Activated CD4-positive, CD25-positive, alpha-beta regulatory T cell treated with anti-CD3 and anti-CD28 coated beads, Interleukin-2, amount 50 U/mL, for 72 hours (primary cell): ENCODE measurements at places on chromosomes 7 and 10.

GRCh38 chr7:127683776-127684681, 32.0 kb downstream of the SND1 start:
- DNase-seq = no peak

DNA sequence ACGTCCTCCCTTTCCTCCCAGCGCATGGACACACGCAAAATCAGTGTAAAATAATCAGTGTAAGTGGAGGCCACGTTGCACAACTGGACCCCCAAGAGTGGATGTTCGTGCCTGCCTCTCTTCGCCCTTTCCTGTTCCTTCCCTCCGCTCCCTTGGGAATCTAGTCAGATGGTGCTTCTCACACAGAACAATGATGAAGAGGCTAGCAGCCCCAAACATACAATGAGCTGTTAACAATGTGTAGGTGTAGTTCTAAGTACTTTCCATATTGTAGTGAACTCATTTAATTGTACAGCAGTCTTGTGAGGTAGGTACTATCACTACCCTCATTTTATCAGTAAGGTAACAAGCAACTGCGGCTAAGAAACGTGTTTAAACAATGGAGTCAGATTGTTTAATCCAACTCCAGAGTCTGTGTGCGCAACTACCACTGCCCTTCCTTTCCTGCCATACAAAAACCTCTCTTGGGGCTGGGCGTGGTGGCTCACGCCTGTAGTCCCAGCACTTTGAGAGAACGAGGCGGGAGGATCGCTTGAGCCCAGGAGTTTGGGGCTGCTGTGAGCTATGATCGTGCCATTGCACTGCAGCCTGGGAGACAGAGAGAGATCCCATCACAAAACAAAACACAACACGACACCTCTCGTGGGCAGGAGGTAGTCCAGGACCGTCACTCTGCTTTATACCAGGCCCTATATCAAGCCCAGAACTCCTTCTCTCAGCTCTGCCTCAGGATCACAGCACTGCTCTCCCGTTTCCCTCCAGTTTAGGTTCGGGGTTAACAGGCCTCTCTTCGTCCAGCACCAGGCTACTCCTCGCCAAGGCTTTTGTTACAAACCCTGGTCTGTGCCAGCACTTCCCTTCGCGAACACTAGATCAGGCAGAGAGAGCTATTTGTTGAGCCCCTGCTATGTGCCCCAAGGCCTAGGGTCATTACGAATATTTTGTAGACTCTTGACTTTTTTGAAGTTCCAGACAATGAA, 1.1 kb downstream of the FKBP9 start:
- no peak for DNase-seq

DNA sequence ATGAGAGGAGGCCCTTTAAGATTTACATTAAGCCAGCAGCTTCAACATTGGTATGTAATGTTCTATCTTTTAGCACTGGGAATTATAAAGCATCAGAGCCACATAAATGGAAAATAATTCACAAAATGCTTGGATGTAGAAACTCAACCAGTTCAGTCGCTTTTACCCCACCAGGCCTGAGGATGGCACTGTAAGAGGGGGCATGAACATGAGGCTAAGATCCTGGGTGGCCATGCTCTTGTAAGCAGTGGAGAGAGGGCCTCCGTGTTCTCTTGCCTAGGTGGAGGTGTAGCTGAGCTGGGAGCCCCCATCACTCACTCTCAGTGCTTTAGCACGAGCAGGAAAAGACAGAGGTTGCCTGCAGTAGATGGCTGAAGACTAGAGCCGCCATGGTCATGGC, 238.8 kb downstream of the FANK1 start:
- no peak for DNase-seq

GRCh38 chr10:121590772-121591171, 7.5 kb downstream of the FGFR2 start:
- no peak for DNase-seq

DNA sequence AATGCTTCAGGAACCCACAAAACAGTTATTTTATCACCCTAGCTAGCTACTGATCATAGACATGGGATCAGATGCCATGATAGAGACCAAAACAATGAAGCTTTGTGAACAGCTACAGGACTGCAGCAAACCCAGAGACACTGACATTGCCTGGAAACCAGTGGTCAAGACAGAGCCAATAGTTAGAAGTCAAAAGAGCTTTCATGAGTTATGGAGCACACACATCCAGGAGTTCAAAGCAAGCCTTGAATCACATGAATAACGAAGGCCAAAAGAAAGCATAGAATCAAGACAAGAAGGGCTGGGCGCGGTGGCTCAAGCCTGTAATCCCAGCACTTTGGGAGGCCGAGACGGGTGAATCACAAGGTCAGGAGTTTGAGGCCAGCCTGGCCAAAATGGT, 34.5 kb upstream of the GSAP start:
- no peak for DNase-seq

GRCh38 chr7:38830826-38831225, 78.2 kb downstream of the VPS41 start:
- no peak for DNase-seq

DNA sequence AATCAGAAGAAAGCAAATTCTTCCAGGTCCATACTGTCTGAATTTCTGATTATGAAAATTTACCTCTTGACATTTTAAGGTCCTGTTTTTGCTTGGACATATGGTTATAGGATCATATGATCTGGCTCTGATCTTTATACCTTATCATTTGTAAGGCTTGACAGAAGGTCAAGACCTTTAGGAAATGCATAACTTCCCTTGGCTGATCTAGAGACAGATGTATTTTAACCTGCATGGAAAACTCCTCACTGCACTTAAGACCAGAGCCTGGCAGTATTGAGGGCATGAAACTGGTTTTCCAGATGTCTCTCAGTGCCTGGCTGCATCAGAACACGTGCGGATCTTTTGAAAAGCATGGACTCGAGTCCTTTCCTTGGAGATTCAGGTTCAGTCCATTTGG, 55.9 kb downstream of the TRRAP start:
- no peak for DNase-seq

- DNase-seq = peak; percentile 25
Observed at GRCh38 chr10:132361581-132362101, 29.6 kb downstream of the LRRC27 start.

DNA sequence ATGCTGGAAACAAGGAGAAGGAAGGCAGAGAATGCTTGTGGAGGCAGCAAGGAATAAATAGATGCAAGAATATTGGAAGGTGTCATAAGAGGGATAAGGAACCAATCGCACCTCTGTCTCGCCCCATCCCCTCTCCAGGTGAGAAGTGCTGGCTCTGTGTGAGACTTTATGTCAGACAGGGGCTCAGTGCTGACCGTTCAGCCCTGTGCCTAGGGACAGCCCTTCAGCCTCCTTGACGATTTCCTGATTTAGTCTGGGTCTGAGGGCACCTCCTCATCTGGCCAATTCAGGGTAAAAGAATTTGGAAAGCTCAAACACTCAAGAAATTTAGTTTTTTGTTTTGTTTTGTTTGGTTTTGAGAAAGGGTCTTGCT, 54.9 kb downstream of the FAM241B start:
- DNase-seq = no peak

DNA sequence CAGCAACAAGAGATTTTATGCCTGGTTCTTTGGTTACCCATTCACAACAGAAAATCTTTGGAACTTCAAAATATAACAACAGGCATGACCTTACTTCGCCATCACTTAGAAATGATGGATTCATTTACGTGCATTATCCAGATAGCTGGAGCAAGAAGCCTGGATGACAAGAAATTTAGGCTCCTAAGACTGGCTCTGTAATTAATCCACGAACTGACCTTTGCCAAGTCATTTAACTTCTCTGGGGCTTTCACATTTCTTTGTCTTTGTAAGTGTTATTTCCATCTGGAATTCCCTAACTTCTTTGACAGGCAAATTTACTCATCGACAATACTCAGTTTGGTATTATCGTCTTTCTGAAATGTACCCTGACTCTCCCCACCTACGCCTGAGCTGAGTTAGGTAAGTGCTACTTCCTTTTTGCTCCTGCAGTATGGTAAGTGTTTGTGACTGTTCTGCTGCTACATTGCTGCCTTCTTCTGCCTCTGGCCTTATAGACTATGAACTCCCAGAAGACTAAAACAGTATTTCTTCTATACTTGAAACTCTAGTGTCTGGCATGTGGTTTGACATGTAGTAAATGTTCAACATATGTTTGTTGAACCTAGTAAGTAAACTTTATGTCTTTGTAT, 5.5 kb upstream of the MDFIC start:
- no peak for DNase-seq

- DNase-seq = no peak
Observed at GRCh38 chr7:36064676-36065075, 88.4 kb upstream of the EEPD1 start.

GRCh38 chr10:75418293-75418692, 13.1 kb upstream of the LRMDA start:
- DNase-seq = no peak

- DNase-seq = no peak
Observed at GRCh38 chr10:55369670-55370420, 568.8 kb upstream of the PCDH15 start.
